ENCODE measurements at places on chromosomes 1 and 21. TPM values are rescaled to one million over a fixed set of nuclear protein-coding genes. Genes with fewer than 3 reads are reported as not detected.

- no peaks in the 10 kb centered on the region for H3K36me3 ChIP-seq
- no peak for DNase-seq
- H3K27me3 ChIP-seq, result no peaks in the 10 kb centered on the region
- H3K27ac ChIP-seq, result no peak overlapping the region
- H3K4me3 ChIP-seq, result no peak overlapping the region
These were observed 218.3 kb downstream of the LRRIQ3 start for GRCh38 chr1:73979684-73980083.

GRCh38 chr1:920010-920409 is 3.7 kb upstream of the SAMD11 start:
- DNase-seq, result no peak
- no peak overlapping the region for H3K27ac ChIP-seq
- no peaks in the 10 kb centered on the region for H3K36me3 ChIP-seq
- H3K27me3 ChIP-seq, result peaks cover 35% of the 10 kb centered on the region
- H3K4me3 ChIP-seq, result no peak overlapping the region

- H3K4me3 ChIP-seq, result no peak overlapping the region
- peaks cover 27% of the 10 kb centered on the region for H3K4me1 ChIP-seq
- H3K27me3 ChIP-seq, result peaks cover 12% of the 10 kb centered on the region
- H3K36me3 ChIP-seq, result no peaks in the 10 kb centered on the region
- no peak overlapping the region for H3K27ac ChIP-seq
These were observed 16.1 kb downstream of the MAB21L3 start for GRCh38 chr1:116127123-116127847.

- H3K4me1 ChIP-seq, result no peaks in the 10 kb centered on the region
- H3K27me3 ChIP-seq, result peaks cover 20% of the 10 kb centered on the region
- no peak overlapping the region for H3K27ac ChIP-seq
These were observed 7.0 kb downstream of the PALMD start for GRCh38 chr1:99652881-99653281.

GRCh38 chr1:32536117-32536516 is 3.1 kb upstream of the ZBTB8A start:
- H3K4me3 ChIP-seq, result no peak overlapping the region
- DNase-seq, result no peak
- peaks cover under 1% of the 10 kb centered on the region for H3K36me3 ChIP-seq
- no peak overlapping the region for H3K27ac ChIP-seq
- H3K4me1 ChIP-seq, result peaks cover 12% of the 10 kb centered on the region

- no peak overlapping the region for H3K4me3 ChIP-seq
- no peak overlapping the region for H3K27ac ChIP-seq
- peaks cover 1% of the 10 kb centered on the region for H3K4me1 ChIP-seq
These were observed 206.9 kb downstream of the USH2A start for GRCh38 chr1:216216305-216216704.

DNA sequence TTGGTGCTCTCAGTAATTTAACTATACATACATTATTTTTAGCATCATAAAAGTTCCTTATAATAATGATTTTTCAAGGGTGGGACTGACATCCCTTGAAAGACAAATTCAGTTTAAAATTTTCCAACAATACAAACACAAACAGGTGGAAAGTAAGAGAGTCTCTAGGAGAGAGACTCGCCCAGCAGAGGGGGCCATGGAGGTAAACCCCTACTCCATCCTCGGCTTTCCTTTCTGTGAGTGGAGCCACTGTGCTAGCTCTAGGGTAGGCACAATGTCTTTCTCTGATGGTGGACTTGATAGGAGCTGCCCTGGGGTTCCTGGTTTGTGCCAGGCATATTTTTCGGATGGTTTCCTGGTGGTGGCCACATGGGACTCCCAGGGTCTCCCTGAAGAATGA is 8.3 kb downstream of the CSMD2 start:
- peaks cover 14% of the 10 kb centered on the region for H3K27me3 ChIP-seq
- no peak overlapping the region for H3K4me3 ChIP-seq
- no peaks in the 10 kb centered on the region for H3K36me3 ChIP-seq
- DNase-seq, result no peak
- H3K4me1 ChIP-seq, result no peaks in the 10 kb centered on the region
- no peak overlapping the region for H3K27ac ChIP-seq

DNA sequence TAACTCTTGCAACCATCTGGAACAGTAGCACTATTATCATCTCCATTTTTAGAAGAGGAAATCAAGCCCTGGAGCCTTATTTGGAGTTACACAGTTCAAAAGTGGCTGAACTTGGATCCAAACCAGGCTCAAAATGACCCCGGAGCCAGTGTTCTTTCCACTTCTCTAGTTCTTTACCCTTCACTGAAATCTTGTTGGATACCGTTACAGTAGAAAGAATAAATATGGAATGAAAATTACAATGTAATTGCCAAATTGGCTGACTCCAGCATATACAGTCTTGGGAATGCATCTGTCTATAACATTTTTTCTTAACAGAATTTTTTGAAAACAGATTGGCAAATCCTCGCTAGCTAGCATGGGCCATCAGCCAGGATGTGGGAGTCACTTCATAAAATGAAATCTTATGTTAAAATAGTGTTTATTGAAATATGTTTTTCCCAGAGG is 261.4 kb downstream of the CTH start:
- H3K4me3 ChIP-seq, result no peak overlapping the region
- no peak overlapping the region for H3K27ac ChIP-seq
- peaks cover 2% of the 10 kb centered on the region for H3K27me3 ChIP-seq
- no peaks in the 10 kb centered on the region for H3K36me3 ChIP-seq
- DNase-seq, result no peak

GRCh38 chr1:220157738-220158137 is 63.8 kb downstream of the IARS2 start:
- peaks cover 43% of the 10 kb centered on the region for H3K36me3 ChIP-seq
- H3K4me3 ChIP-seq, result no peak overlapping the region
- no peaks in the 10 kb centered on the region for H3K27me3 ChIP-seq

DNA sequence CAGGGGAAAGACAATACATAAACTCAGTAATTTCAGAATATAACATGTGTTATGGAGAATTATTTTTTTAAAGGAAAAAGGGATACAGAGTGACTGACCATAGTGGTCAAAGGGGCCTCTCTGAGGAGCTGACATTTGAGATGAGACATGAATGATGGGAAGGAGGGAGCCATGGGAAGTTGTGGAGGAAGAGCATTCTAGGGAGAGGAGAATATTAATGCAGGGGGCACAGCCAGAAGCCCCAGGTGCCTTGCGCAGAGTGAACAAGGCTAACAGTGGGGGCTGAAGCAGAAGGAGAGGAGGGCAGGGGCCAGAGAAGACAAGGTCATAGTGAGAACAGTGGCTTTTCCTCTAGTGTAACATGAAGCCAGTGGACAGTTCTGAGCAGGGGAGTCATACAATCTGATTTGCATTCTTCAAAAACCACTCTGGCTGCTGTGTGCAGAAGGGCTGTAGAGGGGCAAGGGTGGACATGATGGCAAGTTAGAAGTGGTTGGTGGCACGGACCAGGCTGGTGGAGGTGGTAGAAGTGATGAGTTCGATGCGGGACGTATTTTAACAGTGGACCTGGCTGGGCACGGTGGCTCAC is 28.2 kb upstream of the IFNLR1 start:
- H3K27ac ChIP-seq, result no peak overlapping the region
- no peaks in the 10 kb centered on the region for H3K4me1 ChIP-seq
- H3K27me3 ChIP-seq, result peaks cover 44% of the 10 kb centered on the region
- DNase-seq, result no peak
- H3K36me3 ChIP-seq, result no peaks in the 10 kb centered on the region

DNA sequence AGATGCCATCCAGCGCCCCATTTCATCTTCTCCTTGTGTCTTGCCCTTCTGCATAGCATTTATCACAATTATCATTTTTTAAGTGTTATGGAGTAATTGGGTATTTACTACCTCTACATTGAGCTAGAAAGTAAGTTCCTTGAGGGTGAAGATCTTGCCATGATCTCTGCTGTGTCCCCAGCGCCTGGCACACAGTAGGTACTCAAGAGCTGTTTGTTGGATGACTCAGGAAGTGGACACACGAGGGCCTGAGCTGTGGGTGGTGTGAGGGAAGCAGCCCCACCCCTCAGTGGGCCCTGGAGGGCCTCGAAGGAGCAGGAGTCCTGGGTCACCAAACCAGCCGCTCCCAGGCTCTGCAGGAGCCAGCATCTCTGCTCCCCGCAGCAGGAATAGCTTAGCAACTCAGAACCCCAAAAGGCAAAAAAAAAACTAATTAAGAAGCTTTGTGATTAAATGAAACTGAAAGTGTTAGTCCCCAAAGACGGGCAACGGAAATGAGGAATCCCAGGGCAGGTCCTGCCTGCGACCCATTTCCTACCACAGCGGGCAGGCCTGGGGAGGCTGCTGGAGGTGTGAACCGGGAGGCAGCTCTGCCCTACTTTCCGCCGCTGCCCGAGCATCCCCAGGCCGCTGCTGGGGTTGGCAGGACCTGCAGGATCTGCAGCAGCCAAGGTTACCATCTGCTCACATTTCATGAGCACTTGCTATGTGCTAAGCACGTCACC is 87.7 kb downstream of the LACTBL1 start:
- no peaks in the 10 kb centered on the region for H3K36me3 ChIP-seq
- DNase-seq, result peak; percentile 53
- peaks cover 9% of the 10 kb centered on the region for H3K4me1 ChIP-seq
- H3K27ac ChIP-seq, result peak overlapping the region; percentile 66

GRCh38 chr1:9150582-9151327 is 21.9 kb upstream of the GPR157 start:
- no peak for DNase-seq
- no peak overlapping the region for H3K27ac ChIP-seq
- H3K36me3 ChIP-seq, result peaks cover 2% of the 10 kb centered on the region

GRCh38 chr1:61872206-61872605 is 129.9 kb downstream of the PATJ start:
- DNase-seq, result no peak
- H3K27ac ChIP-seq, result no peak overlapping the region
- peaks cover 23% of the 10 kb centered on the region for H3K36me3 ChIP-seq

DNA sequence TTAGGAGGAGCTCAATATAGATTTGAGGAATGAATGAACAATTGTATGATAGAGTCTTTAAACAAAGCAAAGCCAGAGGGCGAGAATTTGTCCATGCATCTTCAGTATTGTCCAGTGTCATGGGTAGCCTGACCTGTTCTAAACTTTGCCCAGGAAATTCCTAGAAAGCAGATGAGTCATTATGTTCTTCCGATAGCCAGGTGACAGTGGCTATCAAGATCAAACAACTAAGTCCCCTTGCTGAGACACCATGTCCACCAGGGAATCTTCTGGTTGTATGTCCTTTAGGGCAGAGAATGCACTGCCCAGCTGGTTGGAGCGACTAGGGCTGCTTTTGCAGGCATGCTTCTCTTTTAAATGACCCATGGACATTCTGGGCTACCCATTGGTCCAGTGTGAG is 1.8 kb upstream of the SLC26A9 start:
- DNase-seq, result no peak
- no peaks in the 10 kb centered on the region for H3K36me3 ChIP-seq
- H3K4me3 ChIP-seq, result no peak overlapping the region
- no peak overlapping the region for H3K27ac ChIP-seq
- peaks cover 3% of the 10 kb centered on the region for H3K4me1 ChIP-seq

GRCh38 chr1:228050571-228051231 is 31.8 kb upstream of the ARF1 start:
- H3K4me1 ChIP-seq, result no peaks in the 10 kb centered on the region
- H3K36me3 ChIP-seq, result no peaks in the 10 kb centered on the region
- H3K27me3 ChIP-seq, result peaks cover 22% of the 10 kb centered on the region
- no peak overlapping the region for H3K4me3 ChIP-seq
- no peak for DNase-seq

GRCh38 chr1:53343831-53344668 is 16.2 kb upstream of the LRP8 start:
- peak; percentile 12 for DNase-seq
- no peak overlapping the region for H3K27ac ChIP-seq
- H3K4me1 ChIP-seq, result peaks cover 2% of the 10 kb centered on the region
- no peak overlapping the region for H3K4me3 ChIP-seq

DNA sequence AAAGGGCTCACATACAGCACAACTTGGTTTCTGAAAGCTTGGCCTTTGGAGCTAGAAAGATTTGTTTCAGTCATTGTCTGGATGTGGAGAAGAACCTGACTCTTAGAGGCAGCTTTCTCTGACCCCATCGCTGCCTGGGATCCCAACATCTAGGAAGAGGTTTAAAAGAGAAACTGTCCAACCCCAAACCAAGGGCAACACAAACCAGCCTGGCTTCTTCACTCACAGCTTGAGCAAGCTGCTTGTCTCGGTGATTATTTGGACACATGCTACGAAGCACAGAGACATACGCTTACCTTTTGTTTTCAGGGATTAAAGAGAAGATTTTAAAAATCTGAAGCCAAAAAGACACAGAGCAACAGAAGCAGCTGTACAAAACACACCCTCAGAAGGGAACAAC is 109.8 kb downstream of the ETS2 start:
- H3K27ac ChIP-seq, result no peak overlapping the region
- H3K27me3 ChIP-seq, result peaks cover 15% of the 10 kb centered on the region
- H3K36me3 ChIP-seq, result no peaks in the 10 kb centered on the region
- DNase-seq, result no peak
- no peak overlapping the region for H3K4me3 ChIP-seq

GRCh38 chr1:211318576-211319280 is 7.9 kb upstream of the TRAF5 start:
- no peak overlapping the region for H3K27ac ChIP-seq
- peaks cover 4% of the 10 kb centered on the region for H3K36me3 ChIP-seq
- no peak overlapping the region for H3K4me3 ChIP-seq

DNA sequence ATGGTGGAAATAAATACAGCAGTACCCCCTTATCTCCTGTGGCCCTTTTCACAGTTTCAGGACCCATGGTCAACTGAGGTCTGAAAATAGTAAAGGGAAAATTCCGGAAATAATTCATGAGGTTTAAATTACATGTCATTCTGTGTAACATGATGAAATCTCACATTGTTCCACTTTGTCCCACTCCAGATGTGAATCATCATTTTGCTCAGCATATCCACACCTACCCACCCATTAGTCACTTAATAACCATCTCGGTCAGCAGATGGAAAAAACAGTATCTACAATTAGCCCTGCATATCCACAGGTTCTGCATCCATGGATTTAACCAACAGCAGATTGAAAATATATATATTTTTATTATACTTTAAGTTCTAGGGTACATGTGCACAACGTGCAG is 86.9 kb upstream of the GORAB start:
- H3K27me3 ChIP-seq, result no peaks in the 10 kb centered on the region
- H3K27ac ChIP-seq, result no peak overlapping the region
- H3K36me3 ChIP-seq, result no peaks in the 10 kb centered on the region
- no peak for DNase-seq
- H3K4me1 ChIP-seq, result no peaks in the 10 kb centered on the region
- H3K4me3 ChIP-seq, result no peak overlapping the region

DNA sequence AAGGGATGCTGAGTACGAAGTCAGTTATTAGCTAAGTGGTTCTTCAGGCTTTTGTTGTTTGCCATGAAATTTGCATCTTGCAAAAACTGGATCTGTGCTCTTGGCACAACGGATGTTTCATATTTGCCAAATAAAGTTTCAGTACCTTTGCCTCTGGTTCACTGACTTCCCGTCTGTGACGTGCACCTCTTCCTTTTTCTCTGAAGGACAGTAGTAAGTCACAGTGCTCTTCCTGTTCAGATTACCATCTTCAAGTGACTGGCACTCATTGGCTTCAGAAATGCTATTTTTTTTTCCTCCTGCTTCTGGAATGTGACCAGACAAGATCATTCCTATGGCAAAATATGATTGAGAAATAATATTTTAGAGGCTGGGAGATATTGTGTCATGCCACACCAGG is 75.9 kb upstream of the GREM2 start:
- peak overlapping the region; percentile 56 for H3K27ac ChIP-seq
- H3K4me3 ChIP-seq, result peak overlapping the region; percentile 25
- no peak for DNase-seq
- peaks cover 6% of the 10 kb centered on the region for H3K27me3 ChIP-seq
- H3K36me3 ChIP-seq, result no peaks in the 10 kb centered on the region

The CRYBG2 gene
- total RNA-seq, result 7.9 TPM

The ADAMTS5 gene
- total RNA-seq, result not detected

The MX1 gene
- 609 TPM for total RNA-seq

The GPX7 gene
- 13.5 TPM for total RNA-seq

The RHOU gene
- total RNA-seq, result 7.7 TPM

The ZNF593OS gene
- total RNA-seq, result not detected

The C1QA gene
- total RNA-seq, result 0.61 TPM

The FAM78B gene
- not detected for total RNA-seq

The KCNJ15 gene
- not detected for total RNA-seq

The WDR64 gene
- 0.99 TPM for total RNA-seq

The LPAR3 gene
- 4.2 TPM for total RNA-seq
